Stimulated activated CD4-positive, alpha-beta T cell treated with anti-CD3 and anti-CD28 coated beads, Interleukin-1b, Interleukin-23, amount 100 ng/mL, for 1 hour (primary cell): ENCODE measurements at places on chromosomes 2 and 18.

- no peak for DNase-seq
These were observed 66.1 kb downstream of the BAZ2B start for GRCh38 chr2:159550231-159550630.

DNA sequence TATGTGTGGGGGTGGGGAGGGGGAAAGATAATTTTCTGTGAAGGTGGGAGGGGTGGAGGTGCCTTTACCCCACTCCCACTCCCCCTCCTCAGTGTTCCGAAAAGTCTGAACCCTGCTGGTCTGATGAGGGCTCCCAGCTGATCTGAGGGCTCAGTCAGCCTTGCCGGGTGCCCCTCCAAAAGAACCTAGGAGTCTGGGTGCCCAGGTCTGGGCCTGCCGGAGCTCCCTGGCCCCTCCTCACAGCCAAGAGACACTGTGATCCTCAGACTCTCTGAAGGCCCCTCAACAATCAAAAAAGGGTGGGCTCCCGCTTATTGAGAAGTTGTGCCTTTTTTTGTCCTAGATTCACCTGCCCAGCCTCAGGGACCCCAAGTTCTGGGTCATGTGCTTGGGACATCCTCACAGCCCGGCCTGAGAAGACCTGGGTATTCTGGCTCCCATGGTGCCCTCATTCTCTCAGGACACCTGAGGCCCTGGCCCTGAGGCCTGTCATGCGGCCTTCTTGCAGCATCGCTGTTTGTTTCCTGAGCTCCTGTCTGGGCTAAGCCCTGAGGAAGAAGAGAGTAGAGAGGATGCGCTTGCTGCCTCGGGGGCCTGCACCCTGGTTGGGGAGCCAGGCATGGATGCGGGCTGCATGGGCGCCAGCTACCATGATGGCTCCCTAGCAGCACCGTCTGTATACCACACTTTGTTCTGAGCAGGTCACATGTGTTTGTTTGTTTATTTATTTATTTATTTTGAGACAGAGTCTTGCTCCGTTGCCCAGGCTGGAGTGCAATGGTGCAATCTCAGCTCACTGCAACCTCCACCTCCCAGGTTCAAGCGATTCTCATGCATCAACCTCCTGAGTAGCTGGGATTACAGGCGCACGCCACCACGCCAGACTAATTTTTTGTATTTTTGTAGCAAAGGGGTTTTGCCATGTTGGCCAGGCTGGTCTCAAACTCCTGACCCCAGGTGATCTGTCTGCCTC is 44.0 kb downstream of the SDC1 start:
- DNase-seq, result no peak

GRCh38 chr2:101617188-101617587 is 80.3 kb upstream of the MAP4K4 start:
- no peak for DNase-seq

DNA sequence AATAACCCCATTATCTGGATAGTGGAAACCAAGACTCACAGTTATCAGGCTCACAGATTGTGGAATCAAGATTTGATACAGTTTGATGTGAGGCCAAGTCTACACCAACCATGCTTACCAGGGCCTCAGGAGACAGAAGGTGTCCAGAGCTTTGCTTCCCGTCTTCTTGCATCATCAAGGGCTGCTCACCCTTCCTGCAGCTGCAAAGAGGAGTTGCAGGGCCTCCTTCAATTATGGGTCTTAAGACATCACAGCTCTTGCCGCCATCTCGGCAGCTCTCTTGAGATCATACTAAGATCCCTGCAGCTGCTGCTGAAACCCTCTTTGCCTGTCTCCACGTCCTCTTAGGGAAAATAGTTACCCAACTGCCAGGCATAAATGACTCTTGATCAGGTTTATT is 176.0 kb downstream of the MGAT5 start:
- no peak for DNase-seq
